Aorta (tissue), 5 donors: ENCODE measurements at places on chromosomes 1 and 21.

GRCh38 chr1:66331658-66332547 lies 202.1 kb upstream of the SGIP1 start:
- peak; percentile 83 for DNase-seq

- DNase-seq: no peak
Observed at GRCh38 chr1:110633646-110634030, 27.5 kb upstream of the KCNA2 start.

DNA sequence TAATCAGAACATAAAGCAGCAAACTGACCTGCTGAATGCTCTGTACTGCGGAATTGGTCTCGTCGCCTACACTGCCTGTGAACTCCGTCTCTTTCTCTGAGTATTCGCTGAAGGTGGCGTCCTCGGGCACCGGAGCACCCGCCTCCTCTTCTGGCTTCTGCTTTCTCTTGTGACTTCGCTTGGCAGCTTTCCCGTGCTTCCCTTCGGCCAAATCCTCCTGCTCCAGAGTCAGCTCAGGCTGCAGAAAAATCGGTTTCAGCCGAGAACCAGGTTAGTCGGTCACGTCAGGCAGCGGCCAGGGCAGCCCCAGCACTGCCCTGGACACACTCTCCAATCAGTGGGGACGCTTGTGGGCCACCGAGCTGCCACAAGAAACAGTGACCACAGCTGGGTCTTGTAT lies 35.8 kb upstream of the RIPK4 start:
- DNase-seq: peak; percentile 85

- DNase-seq: no peak
Observed at GRCh38 chr1:110438893-110439292, 12.1 kb upstream of the PROK1 start.
